ENCODE measurements at places on chromosomes 3 and 15.

DNA sequence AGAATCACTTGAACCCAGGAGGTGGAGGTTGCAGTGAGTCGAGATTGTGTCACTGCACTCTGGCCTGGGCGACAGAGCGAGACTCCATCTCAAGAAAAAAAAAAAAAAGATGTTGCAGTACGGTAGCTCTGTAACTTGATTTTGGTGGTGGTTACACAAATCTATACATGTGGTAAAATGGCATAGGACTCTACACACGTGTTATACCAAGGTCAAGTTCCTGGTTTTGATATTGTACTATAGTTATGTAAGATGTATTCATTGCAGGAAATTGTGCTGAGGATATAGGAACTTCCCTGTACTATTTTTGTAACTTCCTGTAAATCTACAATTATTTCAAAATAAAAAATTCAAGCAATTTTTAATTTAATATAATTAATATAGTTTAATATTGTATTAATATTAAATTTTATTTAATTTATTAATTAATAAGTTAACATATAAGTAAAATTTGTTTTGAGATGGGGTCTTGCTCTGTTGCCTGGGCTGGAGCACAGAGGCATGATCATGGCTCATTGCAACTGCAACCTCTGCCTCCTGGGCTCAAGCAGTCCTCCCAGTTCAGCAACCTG, 9.9 kb downstream of the MYD88 start:
- H3K4me3 ChIP-seq, result no peak overlapping the region
- DNase-seq, result no peak
- no peak overlapping the region for H3K27ac ChIP-seq
- H3K36me3 ChIP-seq, result no peaks in the 10 kb centered on the region
- H3K27me3 ChIP-seq, result no peaks in the 10 kb centered on the region

- H3K4me1 ChIP-seq, result peaks cover 31% of the 10 kb centered on the region
- H3K27me3 ChIP-seq, result no peaks in the 10 kb centered on the region
- peak overlapping the region; percentile 50 for H3K27ac ChIP-seq
- DNase-seq, result no peak
- no peaks in the 10 kb centered on the region for H3K36me3 ChIP-seq
Observed at GRCh38 chr15:98823616-98824015, 175.3 kb downstream of the IGF1R start.

GRCh38 chr3:105826778-105827634, 41.8 kb downstream of the CBLB start:
- no peak overlapping the region for H3K27ac ChIP-seq
- H3K4me3 ChIP-seq, result no peak overlapping the region
- peaks cover 49% of the 10 kb centered on the region for H3K4me1 ChIP-seq
- H3K36me3 ChIP-seq, result no peaks in the 10 kb centered on the region
- H3K27me3 ChIP-seq, result no peaks in the 10 kb centered on the region

GRCh38 chr3:161957467-161957866, 460.9 kb downstream of the OTOL1 start:
- no peaks in the 10 kb centered on the region for H3K27me3 ChIP-seq
- no peak overlapping the region for H3K4me3 ChIP-seq
- H3K4me1 ChIP-seq, result no peaks in the 10 kb centered on the region
- H3K36me3 ChIP-seq, result no peaks in the 10 kb centered on the region

- H3K4me3 ChIP-seq, result no peak overlapping the region
- no peaks in the 10 kb centered on the region for H3K36me3 ChIP-seq
- H3K4me1 ChIP-seq, result no peaks in the 10 kb centered on the region
- no peaks in the 10 kb centered on the region for H3K27me3 ChIP-seq
Observed at GRCh38 chr3:45923755-45924154, 19.5 kb upstream of the CXCR6 start.
